Brain microvascular endothelial cell (primary cell): ENCODE measurements at places on chromosomes 3 and 15.

DNA sequence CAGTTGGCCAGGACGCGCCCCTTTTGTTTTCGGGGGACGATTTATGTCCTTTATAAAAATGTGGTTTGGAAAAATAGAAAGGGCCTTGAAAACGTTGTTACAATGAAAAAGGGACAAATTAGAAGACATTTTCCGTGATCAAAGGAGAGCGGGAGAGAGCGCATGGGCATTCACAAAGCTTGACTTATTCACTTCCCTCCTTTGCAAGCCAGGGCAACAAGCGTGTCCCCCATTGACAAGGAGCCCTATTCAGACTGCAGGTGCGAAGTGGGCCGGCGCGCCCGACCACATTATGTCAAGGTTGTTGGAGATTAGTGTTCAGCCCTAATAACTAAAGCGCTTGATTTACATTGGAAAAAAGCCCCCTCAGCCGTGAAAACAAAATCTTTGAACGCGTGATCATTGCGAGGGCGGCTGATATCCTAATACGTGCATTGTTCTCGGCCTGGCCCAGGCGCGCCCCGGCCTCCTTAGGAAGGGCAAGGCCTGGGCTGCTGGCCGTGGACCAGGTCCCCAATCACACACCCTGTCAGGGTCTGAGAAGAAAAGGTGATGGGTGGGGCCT, 25.9 kb downstream of the ZIC4 start:
- no peak for DNase-seq

GRCh38 chr3:43752905-43753304, 62.2 kb downstream of the ABHD5 start:
- DNase-seq: no peak

DNA sequence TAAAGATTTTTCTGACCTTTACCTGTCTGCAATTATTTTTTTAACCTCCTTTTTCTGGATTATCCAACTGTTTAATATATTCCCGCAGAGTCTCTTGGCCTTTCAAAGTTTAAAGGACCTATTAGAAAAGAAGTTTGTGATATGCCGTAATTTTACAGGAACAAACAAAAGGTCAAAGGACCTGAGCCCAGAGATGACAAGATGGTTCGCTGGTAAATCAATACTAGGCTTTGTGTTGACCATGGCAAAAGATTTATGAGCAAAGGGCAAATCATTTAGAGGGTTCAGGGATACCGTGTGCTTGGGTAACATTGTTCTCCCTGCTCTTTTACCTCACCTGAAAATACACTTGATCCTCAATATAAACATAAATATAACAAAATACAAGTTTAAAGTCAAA, 923.5 kb downstream of the ROBO1 start:
- DNase-seq: no peak

- DNase-seq: no peak
Observed at GRCh38 chr3:53808496-53808895, 37.7 kb downstream of the CHDH start.

DNA sequence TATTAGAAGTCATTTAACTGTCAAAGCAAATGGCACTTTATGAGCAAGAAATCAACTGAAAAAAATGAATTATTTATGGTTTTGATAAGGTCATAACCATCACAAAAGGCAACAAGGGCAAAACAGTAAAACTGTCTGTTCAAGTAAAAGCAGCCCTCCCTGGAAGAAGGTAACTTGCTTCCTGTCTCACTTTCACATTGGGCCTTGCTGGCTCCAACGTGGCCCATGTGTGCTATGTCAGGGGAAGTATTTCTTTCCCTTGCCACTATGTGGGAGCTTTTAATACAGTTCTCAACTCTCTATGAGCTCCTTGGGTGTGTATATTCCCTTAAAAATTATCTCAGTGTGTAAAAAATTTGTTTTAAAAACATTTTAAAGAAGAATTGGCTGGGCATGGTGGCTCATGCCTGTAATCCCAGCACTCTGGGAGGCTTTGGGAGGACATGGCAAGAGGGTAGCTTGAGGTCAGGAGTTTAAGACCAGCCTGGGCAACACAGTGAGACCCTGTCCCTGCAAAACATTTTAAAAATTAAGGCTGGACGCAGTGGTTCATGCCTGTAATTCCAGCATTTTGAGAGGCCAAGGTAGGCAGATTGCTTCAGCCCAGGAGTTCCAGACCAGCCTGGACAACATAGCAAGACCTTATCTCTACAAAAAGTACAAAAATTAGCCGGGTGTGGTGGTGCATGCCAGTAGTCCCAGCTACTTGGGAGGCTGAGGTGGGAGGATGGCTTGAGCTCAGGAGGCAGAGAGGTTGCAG, 45.2 kb upstream of the TJP1 start:
- DNase-seq: no peak

DNA sequence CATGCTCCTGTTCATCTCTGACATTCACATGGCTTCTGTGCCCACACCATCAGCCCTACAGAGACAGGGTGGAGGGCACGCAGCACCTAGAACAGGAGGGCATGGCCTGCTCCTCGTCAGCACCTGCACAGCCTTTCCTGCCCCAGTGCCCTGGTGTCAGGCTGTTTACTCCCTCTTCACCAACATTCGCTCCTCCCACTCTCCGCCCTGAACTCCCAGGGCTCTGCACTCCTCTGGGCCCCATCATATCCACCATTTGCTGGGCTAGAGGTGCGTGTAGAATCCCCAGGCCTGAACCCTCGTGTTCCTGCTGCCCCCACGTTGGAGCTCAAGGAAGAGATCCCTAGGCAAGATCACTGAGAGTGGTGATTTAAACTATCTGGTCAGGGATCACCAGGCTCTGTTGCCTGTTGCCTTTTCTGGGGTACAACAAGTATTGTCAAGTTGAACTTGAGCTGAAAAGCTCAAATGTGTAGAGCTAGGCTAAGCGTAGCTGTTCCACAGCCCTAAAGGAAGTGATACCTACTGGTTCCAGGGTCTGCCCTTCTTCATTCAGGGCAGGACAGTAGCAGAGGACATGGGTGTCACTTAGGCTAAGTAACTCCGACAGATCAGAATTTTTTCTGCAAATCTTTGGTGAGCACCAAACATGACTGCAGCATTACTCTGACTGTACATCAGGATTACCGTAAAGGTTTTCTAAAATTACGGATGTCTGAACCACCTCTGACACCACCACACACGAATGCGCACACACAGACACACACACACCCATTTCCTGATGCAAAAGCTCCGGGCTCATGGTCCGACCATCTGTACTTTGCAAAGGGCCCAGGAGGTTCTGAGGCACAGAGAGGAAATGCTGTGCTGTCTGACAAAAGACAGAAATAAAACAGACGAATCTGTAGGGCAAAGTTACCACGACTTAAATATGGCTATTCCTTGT, 43.7 kb upstream of the GNB5 start:
- no peak for DNase-seq

GRCh38 chr15:38647683-38648082, 83.1 kb upstream of the RASGRP1 start:
- DNase-seq: no peak

- no peak for DNase-seq
Observed at GRCh38 chr15:58703610-58704009, 45.9 kb downstream of the ADAM10 start.

- DNase-seq: peak; percentile 83
Observed at GRCh38 chr3:101484805-101485620, 28.0 kb downstream of the SENP7 start.

DNA sequence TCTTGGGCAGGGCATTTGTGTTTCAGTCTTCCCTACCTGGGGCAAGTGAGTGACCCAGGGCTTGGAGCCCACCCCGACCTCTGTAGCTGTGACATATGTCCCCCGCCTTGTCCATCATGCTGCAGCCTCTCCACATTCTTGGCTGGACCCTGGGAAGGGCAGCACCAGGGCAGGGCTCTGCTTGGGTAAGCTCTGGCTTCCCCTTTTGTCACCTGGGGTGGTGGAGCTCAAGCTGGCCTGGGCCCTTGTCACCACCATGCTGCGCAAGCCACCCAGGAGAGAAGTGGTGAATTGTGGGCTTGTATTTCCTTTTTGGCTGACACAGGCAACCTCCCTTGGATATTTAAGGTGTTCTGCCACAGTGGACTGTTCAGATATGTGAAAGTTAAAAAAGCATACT, 29.3 kb downstream of the SPSB4 start:
- DNase-seq: no peak

- DNase-seq: no peak
Observed at GRCh38 chr3:119245778-119246177, 5.1 kb upstream of the B4GALT4 start.

GRCh38 chr3:294581-294980, 98.0 kb downstream of the CHL1 start:
- no peak for DNase-seq

GRCh38 chr3:121997372-121997771, 24.7 kb downstream of the ILDR1 start:
- no peak for DNase-seq

DNA sequence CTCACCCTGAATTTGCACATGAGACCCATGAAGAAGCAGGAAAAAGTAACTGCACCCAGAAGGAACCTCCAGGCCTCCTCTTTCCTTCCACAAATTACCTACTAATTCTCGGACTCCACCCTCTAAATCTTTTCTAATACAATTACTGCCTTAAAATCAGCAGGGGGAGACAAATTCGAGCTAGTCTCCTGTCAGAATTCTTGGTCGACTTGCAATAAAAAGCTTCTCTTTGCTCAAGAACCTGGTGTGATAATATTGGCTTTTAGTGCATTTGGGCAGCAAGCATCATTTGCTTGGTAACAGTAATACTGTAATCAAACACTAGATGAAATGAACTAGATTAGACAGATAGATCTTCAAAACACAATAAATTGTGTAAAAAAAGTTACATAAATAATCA, 281.9 kb downstream of the RAP2B start:
- DNase-seq: no peak

- peak; percentile 76 for DNase-seq
Observed at GRCh38 chr3:32249184-32249782, 10.8 kb downstream of the CMTM8 start.

DNA sequence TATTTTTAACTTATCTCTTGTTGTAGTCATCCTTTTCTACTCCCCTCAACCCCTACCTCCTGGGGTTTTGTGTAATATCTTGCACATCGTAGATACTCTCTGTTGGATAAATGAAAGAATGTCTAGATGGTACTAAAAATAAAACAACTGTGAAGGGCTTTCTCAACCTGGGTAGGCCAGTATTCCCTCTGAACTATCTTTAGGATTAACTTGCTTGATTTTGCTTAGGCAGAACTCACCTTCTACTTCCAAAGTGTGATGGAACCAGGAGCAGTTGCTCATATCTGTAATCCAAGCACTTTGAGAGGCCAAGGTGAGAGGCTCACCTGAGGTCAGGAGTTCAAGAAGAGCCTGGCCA, 32.8 kb upstream of the TIPARP start:
- no peak for DNase-seq

GRCh38 chr3:130838898-130839600, 54.8 kb upstream of the ATP2C1 start:
- no peak for DNase-seq

GRCh38 chr3:99938270-99938911, 120.7 kb downstream of the CMSS1 start:
- peak; percentile 28 for DNase-seq

- DNase-seq: no peak
Observed at GRCh38 chr15:23566651-23567050, 1.2 kb downstream of the MKRN3 start.

GRCh38 chr15:48566668-48567067, 78.8 kb downstream of the FBN1 start:
- peak; percentile 91 for DNase-seq
